ENCODE measurements at places on chromosomes 13 and 19.
A peak's percentile ranks its signal among the peaks of the same experiment; 100 is the strongest.

- no peak for DNase-seq
Measured at GRCh38 chr13:75455962-75456361, 26.0 kb downstream of the TBC1D4 start.

DNA sequence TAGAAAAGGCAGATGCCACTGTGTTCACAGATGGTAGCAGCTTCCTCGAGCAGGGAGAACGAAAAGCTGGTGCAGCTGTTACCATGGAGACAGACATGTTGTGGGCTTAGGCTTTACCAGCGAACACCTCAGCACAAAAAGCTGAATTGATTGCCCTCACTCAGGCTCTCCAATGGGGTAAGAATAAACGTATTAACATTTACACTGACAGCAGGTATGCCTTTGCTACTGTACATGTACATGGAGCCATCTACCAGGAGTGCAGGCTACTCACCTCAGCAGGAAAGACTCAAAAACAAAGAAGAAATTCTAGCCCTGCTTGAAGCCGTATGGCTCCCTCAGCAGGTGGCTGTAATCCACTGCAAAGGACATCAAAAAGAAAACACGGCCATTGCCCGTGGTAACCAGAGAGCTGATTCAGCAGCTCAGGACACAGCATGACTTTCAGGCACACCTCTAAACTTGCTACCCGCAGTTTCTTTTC is 197.7 kb downstream of the ZNF737 start:
- no peak for DNase-seq

GRCh38 chr13:65600702-65601101 is 1629.4 kb downstream of the PCDH9 start:
- no peak for DNase-seq

DNA sequence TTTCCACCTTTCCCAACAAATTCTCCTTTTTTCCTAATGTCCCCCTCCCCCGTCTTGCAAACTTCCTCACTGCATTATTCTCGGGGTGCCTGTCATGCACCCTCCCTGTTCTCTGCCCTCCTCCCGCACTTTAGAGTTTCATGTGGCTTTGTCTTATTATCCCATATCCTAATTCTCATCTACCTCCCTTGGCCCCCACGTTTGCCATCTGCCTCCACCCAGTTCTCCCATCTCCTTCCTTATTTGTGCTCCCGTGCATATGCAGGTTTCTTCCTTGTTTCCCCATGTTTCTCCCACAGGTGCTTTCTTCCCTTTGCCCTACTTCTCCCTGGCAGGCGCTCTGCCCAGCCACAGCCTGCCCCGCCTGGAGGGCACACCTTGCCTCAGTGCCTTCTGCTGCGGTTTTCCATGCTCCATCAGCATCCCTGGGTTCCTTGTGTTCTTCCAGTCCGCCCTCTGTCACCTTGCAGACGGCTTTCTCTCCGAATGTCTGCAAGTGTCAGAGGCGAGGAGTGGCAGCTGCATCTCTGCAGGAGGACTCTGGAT is 1.5 kb downstream of the SPATA13 start:
- DNase-seq: no peak

DNA sequence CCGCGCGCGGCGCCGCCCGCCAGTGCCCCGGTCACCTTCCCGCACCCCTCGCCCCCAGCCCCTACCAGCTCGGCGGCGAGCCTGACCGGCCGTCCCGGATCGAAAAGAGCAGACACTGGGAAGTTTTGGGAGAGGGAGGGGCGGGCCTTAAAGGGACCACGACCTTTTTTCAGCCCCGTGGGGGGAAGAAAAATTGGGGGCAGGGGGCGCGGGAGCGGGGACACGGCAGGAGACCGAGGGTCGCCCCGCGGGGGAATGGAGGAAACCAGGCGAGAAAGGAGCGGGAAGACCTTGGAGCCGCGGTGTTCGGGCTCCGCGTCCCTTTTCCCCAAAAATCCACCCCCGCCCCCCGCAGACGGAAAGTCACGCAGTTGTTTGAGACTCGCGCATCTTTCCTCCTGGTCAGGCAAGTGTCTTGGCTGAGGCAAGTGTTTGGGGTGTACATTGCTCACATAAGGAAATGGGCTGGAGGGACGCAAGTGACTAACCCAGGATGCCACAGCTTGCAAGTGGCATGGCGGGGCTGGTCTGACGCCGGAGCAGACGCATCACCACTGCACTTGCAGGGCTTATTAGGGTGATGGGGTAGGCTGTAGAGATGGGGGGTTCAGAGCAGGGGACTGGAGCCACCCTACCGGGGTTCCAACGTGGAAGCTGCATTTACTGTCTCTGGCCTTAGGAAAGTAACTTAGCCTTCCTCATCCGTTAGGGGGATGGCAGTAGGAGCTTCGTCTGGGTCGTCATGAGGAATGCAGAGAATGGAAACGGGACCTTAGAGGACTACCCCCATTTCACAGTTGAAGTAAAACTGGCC is 2.7 kb upstream of the HNRNPL start:
- DNase-seq: peak; percentile 81
